Fibroblast of skin of right quadriceps (primary cell): ENCODE measurements at places on chromosomes 3 and 15.
A peak's percentile ranks its signal among the peaks of the same experiment; 100 is the strongest.

DNA sequence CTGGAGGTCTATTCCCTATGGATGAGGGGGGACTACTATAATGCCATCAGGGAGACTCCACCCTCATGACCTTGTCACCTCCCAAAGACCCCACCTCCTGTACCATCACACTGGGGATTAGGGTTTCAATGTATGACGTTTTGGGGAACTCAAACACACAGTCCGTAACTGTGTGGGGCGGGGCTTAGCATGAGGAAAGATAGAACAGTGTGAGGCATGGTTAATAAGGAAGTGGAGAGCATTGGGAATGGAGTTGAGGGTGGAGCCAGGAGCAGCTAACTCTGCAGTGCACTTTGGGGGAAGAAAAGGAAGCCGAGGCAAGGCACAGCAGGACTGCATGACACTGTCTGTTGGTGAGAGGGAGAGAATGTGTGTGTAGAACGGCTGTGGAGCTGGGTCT is 90.9 kb upstream of the AGBL1 start:
- DNase-seq = no peak

GRCh38 chr3:10467904-10468612 is 37.3 kb downstream of the ATP2B2 start:
- no peak for DNase-seq

DNA sequence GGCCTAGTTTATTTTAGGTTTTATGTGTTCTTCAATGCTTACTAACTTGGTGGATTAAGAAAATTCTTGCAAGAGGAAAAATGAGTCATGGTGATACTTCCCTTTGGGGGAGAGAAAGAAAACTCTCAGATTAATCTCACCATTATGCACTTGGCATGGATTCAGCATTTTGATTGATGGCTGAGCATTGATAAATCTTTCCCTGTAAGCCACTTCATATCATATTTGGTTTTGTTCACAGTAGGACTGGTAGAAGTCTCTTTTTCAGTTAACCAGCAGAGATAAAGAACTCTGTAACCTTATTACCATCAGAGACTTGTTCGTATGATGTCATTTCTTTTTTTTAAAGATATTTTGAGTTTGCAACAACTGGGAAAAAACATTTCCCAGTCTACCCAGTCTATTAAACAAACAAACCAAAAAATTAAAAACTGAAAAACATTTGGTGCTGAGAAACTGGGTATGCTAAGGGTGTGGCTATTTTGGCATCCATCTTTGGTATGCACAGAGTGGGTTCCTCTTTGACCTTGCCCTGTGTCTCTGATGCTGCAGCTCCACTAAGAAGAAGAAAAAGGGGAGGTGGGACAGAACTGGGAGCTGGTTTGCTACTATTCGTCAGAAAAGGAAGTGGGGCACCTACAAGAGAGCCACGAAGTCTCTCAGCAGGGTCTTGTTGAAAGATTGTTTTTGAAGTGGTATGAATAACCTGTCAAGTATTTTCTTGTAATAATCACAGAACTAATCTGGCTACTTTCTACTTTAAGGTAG is 17.2 kb downstream of the TMOD3 start:
- peak; percentile 76 for DNase-seq

- no peak for DNase-seq
Observed at GRCh38 chr3:171204942-171205341, 178.4 kb upstream of the SLC2A2 start.

GRCh38 chr3:25895443-25895842 is 105.6 kb downstream of the OXSM start:
- peak; percentile 75 for DNase-seq

- DNase-seq = no peak
Observed at GRCh38 chr3:136151219-136151618, 44.9 kb downstream of the MSL2 start.

DNA sequence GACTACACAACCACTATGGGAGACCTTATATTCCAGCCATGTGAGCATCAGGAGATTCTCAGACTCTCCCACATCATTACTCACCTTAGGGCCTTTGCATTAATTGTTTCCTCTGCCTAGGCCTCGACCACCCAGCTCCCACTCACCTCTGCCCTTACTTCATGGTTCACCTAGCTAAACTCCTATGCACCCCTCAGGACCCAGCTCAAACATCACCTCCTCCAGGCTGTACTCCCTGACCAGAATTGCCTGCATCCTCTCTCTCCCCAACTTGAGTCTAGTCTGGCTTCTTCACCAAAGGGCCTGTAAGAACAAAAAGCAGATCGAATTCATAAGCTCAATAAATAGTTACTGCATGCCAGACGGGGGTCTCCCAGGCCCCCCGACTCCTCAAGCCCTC is 53.1 kb upstream of the FAM174B start:
- DNase-seq = no peak

GRCh38 chr3:134772011-134772410 is 23.0 kb upstream of the EPHB1 start:
- no peak for DNase-seq

- peak; percentile 99 for DNase-seq
Observed at GRCh38 chr3:29335438-29335837, 54.6 kb downstream of the RBMS3 start.

GRCh38 chr15:64558460-64559179 is 98.2 kb downstream of the ZNF609 start:
- peak; percentile 33 for DNase-seq

- DNase-seq = no peak
Observed at GRCh38 chr3:129838086-129838485, 55.4 kb downstream of the TMCC1 start.

DNA sequence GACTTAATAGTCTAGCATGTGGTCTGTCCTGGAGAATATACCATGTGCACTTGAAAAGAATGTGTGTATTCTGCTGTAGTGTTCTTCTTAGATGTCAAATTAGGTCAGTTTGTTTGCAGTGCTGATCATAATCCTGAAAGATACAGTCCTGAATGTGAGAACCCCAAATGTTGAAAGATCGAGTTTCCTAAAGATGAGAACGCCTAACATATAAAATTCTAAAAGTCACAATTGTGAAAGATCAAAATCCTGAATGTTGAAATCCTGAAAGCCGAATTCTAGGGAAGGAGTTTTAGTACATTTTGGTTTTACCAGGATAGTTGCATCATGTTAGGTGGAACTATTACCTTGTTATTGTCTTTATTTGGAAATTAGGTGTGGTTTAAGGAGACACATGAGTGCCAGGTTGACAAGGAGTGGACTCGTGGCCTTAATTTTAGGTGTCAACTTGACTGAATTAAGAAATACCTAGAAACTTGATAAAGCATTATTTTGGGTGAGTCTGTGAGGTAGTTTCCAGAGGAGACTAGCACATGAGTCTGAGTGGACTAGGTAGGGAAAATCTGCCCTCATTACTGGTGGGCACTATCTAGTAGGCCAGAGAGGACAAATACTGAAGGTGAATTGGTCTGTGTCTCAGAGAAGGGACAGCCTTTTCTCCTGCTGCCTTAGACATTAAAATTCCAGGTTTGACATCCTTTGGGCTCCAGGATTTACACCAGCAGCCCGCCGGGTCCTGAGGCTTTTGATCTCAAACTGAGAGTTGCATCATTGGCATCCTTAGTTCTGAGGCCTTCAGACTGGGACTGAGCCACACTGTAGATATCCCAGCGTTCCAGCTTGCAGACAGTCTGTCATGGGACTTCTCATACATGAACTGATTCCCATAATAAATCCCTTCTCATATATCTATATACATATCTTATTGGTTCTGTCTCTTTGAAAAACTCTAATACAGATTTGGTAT is 77.1 kb downstream of the LRRC28 start:
- no peak for DNase-seq

DNA sequence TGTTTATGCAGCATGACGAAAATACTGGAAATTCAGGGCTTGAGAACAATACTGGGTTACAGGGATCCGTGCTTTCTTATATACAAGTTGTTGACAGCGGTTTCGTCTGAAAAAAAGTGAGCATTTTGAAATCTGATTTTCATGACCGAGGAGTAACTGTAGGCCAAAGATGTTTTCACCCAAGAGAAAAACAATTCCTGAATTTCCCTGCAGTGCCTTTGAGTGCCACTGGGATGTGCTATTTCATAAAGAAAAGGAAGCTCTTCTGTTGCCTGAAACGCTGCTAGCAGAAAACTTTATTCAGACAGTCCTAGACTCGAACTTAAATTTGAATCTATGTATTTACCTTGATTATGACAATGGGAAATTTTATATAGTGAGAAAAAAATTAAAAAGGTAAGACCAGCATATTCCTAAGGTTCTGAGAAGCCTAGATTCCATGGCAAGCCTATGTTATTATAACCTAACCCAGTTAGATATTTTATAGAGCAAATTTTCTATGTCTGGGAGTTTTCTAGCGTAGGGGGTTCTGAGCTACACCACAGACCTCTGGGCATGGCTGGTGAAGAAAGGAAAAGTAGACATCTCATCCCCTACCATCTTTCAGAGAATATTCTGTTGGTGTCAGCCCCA is 30.2 kb downstream of the KCNAB1 start:
- peak; percentile 57 for DNase-seq

GRCh38 chr15:101501703-101502373 is 12.3 kb upstream of the PCSK6 start:
- DNase-seq = peak; percentile 30

DNA sequence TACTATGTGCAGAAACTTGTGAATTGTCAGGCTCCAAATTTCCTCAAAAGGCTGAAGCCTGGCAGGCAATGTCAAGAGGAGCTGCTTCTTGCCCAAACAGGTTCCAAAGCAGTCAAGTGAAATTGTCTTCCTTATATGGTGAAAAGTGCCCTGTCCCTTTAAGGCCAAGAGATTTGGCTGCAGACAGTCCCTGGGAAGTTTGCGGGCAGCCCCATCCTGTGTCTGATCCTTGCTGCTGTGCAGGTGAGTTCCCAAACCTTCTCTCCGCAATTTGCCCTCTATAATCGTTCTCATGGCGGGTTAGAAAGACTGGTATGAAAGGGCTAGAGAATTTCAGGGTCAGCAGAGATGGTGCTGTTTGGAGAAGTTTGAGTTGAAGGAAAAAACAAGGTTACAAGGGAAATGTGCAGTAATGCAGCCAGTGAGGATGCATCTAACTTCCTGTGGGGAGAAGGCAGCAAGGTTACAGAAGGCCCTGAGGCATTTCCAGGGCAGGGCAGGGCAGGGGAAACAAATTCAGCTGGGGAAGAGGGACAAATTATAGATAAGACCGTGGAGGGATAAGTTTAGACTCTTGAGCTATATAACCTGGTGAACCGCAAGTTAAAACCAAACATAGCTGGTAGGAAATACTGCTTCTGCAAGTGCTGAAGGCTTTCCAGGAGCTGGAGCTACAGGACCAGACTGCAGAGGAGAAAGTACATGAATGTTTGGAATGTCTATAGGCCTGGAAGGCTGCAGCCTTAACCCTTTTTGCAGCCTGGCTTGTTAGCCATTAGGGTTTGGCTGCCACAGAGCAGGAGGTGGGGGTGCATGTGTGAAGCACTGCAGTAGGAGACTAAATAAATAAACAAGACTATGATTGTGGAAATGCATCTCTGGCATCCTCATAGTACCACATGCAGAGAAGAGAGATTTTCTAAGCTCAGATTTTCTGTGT is 256.2 kb upstream of the IL12A start:
- peak; percentile 93 for DNase-seq

DNA sequence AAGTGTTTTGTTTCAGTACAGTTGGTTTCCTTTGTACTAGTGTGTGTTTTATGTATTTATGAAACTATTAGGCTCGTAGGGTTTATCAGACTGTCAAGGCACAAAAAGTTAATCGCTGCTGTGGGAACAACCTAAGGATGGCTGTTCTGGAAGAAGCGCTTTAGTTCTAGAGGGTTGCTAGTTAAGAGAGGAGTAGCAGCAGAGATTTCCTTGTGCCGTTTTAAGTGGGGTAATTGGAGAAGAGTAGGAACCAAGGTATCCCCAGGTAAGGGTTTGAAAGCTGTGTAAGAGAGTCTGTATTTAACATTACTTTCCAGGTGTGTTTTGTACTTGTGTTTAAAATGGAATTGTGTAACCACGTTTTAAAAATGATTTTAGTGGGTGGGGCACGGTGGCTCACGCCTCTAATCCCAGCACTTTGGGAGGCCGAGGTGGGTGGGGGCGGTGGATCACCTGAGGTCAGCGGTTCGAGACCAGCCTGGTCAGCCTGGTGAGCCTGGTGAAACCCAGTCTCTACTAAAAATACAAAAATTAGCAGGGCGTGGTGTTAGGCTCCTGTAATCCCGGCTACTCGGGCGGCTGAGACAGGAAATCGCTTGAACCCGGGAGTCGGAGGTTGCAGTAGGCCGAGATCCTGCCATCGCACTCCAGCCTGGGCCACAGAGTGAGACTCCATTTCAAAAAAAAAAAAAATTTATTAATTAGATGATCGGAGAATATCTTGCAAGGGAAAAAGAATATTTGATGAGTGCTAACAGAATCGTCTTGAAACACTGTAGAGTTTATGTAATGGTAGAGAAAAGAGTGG is 2.6 kb downstream of the MORF4L1 start:
- no peak for DNase-seq

DNA sequence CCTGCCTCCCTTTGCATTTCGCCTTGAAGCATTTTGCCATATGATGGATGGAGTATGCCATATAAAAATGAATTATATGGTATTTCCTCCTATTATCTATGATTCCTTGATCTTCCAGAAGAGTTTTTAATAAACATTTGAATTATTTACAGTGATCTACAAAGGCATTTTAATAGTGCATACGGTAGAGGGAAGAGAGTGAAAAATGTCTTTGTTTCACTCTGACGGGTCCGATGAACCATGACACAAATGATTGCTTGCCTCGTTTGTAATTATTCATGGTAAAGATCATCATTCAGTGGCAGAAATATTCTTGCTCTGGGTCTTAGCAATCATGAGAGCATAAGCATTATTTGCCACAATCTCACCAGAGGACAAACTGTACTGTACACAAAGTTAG is 1010.9 kb downstream of the NTRK3 start:
- DNase-seq = no peak

GRCh38 chr3:112304611-112305010 is 10.6 kb upstream of the SLC9C1 start:
- DNase-seq = no peak

- peak; percentile 50 for DNase-seq
Observed at GRCh38 chr15:96264801-96265515, 65.5 kb upstream of the NR2F2 start.

DNA sequence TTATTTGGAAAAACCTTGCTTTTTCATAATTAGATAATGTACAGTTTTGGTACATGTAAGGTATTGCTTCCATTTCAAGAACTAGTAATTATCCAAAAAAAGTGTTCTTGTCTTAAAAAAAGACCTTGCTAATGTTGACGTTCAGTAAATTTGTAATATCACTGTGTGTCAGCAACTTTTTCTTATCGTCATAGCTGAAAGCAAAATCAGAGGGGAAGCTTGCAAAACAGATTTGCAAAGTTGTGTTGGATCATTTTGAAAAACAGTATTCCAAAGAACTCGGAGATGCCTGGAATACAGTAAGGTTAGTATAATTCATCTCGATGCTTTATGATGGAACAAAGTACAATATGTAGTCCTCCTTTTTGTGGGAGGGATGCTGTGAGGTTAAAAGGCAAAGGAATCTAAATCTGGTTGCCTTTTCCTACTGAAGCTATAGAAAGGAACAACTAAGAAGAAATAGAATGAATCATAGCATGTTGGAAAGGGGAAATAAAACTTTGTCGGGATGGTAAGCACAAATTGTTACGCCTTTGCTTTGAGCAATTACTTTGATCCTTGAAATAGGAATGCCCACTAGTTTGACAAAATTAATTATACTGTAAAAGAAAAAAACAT is 1.5 kb downstream of the NSUN3 start:
- DNase-seq = no peak
